ENCODE measurements at places on chromosomes 12 and 14.

DNA sequence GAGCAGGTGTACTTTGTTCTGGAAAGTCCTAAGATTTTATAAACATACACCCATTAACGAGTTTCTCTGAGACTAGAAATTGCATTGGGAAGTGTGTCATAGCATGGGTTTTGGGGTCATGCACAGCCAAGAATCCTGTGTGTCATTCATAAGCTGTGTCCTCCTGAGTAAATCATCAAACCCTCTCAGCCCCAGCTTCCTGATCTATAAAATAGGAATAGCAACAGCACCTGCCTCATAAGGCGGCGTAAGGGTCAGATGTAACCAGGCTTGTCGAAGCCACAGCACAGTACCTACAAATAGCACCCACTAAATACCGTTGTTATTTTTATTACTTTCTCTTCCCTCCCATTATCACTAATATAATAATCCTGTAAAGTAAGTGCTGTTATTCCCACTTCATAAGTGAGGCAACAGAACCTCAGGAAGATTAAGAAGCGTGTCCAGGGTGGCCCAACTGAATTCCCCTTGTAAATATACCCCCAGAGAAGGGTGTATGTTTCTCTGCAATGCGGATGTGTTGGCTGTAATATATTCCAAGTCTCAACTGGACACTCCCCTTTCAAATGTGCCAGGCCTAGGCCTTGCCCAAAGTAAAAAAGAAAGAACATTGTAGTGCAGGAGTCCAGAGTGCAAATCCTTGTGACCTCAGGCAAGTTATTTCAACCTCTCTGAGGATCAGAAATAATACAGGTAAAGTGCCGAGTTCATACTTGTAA lies 188.3 kb upstream of the BCL2L14 start:
- no peak for DNase-seq

- DNase-seq: no peak
Observed at GRCh38 chr12:100539202-100539601, 34.3 kb upstream of the GAS2L3 start.

GRCh38 chr12:111409403-111409779 lies 3.7 kb downstream of the SH2B3 start:
- DNase-seq: no peak

GRCh38 chr12:51970904-51971646 lies 19.6 kb downstream of the ACVR1B start:
- no peak for DNase-seq

DNA sequence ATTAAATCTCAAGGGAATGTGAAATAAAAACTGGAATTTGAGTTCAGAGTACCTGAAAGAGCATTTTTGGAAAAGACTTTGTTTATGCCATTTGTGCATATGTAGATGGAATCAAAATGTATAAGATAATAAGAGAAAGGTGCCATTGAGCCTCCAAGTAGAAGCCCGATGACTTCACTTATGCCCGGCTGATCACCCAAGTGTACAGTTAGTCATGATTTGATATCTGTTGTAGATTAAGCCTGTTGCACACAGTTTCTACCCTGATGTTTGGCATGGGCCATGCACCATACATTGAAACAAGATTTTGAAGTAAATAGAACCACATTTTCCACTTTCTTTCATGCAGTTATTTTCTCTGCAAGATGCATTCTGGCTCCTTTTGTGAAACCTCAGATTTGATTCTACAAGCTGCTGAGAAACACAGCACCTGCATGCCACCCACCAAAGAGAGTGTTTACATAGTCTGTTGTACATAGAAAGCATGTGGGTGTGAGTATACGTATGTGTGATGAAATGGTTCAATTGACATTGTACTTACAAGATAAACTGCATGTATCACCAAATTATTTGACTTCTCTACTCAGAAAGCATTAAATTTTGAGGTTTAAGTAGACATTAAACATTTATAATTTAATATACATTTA lies 772.5 kb downstream of the DIO2 start:
- DNase-seq: no peak

DNA sequence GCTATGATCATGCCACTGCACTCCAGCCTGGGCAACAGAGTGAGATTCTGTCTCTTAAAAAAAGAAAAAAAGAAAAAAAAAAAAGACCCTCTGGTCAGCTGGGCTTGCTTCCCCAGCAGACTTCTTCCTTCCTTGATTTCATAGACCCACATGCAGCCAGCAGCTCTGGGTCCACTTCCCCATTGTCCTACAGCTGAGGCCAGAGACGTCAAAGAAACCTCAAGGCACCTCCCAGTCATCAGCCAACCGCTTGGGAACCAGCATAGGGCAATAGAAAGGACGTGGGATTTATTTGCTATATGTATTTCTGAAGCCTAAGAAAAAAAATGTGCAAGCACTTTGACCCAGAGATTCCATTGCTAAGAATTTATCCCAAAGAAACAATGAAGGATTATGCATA lies 35.4 kb upstream of the SPPL3 start:
- no peak for DNase-seq

GRCh38 chr12:3042826-3043225 lies 34.4 kb upstream of the TSPAN9 start:
- no peak for DNase-seq

GRCh38 chr12:97805146-97805545 lies 342.5 kb downstream of the RMST start:
- DNase-seq: no peak

- DNase-seq: peak; percentile 29
Observed at GRCh38 chr12:93167841-93168492, 209.8 kb upstream of the NUDT4 start.

GRCh38 chr12:43444940-43445564 lies 107.0 kb downstream of the ADAMTS20 start:
- no peak for DNase-seq

- no peak for DNase-seq
Observed at GRCh38 chr14:48983351-48983888, 602.8 kb downstream of the RPS29 start.

DNA sequence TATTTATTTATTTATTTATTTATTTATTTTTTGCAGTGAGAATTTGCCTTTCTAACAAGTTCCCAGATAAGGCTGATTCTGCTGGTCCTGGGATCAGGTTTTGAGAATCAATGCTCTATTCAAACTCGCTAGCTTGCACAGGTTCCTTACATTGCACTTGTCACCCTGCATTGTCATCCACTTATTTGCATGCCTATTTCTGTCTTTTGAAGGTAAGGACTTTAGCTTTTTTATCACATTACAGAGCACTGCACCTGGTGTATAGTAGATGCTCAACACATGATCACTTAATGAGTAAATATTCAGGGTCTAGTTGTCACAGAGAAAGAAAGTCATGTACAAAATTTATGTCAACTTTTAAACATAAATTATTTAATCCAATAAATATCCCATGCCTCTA lies 219.7 kb upstream of the BTG1 start:
- DNase-seq: no peak

GRCh38 chr14:105330491-105330895 lies 15.9 kb downstream of the PACS2 start:
- DNase-seq: no peak

DNA sequence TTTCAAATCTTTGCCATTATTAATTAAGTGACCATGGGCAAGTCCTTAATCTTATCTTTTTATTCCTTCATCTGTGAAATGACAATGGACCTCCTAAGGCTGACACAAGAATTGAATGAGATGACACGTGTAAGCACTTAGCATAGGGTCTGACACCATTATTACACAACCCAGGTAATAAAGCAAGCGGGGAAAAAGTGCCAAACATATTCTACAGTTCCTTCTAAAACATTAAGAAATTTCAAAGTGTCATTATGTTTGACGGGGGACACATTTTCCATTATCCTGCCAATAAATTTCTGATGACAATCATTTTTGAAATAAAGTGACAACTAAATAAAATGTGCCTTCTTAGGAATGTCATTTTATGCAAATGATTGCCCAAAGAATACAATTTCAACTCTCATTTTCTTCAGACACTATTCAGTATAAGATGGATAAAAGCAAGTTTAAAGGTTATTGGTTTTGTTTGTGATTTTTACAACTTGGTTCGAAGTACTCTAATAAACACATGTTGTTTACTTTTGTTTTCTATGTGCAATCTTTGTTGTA lies 3.0 kb downstream of the ANKS1B start:
- no peak for DNase-seq

- no peak for DNase-seq
Observed at GRCh38 chr12:105378911-105379310, 48.4 kb downstream of the C12orf75 start.

DNA sequence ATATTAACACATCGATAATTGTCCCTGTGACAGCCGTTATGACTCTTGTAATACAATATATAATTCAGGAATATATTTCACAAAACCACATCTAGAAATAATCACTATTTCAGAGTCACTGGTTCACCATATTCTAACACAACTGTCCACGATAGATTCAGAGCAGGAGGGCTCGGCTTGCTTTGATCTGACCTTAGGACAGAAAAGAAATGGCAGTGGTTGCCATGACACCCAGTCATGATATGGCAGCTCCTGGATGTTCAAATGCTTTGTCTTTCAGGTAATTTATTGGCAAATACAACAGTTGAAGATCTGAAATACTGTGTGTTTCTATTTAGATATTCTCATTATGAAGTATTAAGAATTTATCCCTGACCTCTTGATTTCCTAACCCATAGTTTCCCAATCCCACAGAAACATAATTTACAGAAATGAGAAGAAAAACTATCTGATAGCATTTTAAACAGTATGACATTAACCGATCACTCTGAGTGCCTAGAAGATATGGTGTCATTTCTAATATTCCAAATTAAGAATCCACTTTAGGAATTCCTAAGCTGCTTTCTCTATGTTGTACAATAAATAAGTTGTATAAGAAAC lies 116.4 kb downstream of the EPS8 start:
- no peak for DNase-seq

DNA sequence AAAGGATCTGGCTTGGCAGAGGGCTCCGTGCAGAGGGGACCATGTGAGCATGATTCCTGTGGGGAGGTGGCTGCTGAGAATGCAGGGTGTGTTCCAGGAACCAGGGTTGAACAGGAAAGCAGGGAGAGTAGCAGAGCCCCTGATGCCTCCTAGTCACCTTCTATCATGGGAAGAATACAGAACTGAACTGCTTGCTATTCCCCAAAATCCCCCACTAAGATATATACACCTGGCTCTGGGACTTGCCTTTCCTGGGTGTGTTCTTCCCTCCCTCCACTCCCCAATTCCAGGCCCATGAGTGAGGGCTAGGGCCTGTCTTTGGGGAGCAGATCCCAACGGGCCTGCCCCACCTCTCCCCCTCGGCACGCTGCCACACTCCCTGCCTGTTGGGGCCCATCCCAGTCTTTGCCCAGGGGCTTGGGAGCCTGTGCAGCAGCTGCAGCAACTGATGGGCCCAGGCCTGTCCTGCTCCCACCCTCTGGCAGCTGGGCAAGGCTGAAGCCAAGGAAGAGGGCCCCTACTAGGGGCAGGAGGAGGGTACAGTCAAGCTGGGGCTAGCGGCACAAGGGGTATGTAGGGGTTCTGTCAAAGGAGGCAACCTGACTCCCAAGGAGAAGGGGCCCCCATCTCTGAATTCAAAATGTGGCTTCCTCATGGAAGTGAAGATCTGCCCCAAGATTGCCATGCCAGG lies 3.2 kb downstream of the AJUBA start:
- no peak for DNase-seq

Data from NCI-H2227 treated with DMSO at 0.1 percent for 48 hours (cell line).